ENCODE measurements at places on chromosomes 11 and 22. TPM values are rescaled to one million over a fixed set of nuclear protein-coding genes. Genes with fewer than 3 reads are reported as not detected.

DNA sequence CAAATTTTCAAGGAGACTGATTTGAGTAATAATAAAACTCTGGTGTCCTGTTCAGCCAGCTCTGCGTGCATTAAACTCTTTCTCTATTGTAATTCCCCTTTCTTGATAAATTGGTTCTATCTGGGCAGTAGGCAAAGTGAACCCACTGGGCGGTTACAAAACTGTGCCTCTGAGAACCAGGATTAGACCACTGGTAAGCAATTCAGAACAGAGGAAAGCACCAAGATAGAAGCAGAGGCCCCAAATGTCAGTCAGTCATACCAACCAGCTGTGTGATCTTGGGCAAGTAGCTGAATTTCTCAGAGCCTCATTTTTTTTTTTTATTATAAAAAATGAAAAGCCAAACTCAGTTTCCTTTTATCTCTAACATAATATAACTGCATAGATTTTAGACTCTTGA is 54.9 kb downstream of the TRIM44 start:
- no peaks in the 10 kb centered on the region for H3K36me3 ChIP-seq
- H3K4me3 ChIP-seq: no peak overlapping the region
- no peaks in the 10 kb centered on the region for H3K27me3 ChIP-seq
- no peak overlapping the region for H3K27ac ChIP-seq
- peaks cover 4% of the 10 kb centered on the region for H3K4me1 ChIP-seq

GRCh38 chr11:35106595-35106994 is 32.4 kb upstream of the CD44 start:
- no peaks in the 10 kb centered on the region for H3K27me3 ChIP-seq
- H3K27ac ChIP-seq: no peak overlapping the region
- H3K4me3 ChIP-seq: no peak overlapping the region
- H3K36me3 ChIP-seq: no peaks in the 10 kb centered on the region

DNA sequence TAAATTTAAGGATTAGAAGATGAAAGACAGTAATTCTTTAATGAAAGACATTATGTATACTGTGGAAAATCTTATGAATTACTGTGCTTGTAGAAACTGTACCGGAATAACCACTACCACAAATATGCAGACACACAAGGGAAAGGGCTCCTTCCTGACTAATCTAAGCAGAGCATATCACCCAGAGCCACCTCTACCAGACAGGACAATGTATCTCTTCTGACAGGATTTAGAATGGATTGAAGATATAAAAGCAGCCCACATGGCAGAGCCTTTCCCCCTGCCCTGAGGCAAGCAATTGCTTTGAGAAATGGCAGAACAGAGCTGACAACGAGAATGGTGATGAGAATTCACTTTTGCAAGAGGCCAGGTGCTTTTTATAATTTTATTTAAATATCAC is 144.1 kb downstream of the NOX4 start:
- no peak overlapping the region for H3K4me3 ChIP-seq
- no peaks in the 10 kb centered on the region for H3K27me3 ChIP-seq
- H3K36me3 ChIP-seq: peaks cover 3% of the 10 kb centered on the region
- no peaks in the 10 kb centered on the region for H3K4me1 ChIP-seq
- peak; percentile 90 for DNase-seq

DNA sequence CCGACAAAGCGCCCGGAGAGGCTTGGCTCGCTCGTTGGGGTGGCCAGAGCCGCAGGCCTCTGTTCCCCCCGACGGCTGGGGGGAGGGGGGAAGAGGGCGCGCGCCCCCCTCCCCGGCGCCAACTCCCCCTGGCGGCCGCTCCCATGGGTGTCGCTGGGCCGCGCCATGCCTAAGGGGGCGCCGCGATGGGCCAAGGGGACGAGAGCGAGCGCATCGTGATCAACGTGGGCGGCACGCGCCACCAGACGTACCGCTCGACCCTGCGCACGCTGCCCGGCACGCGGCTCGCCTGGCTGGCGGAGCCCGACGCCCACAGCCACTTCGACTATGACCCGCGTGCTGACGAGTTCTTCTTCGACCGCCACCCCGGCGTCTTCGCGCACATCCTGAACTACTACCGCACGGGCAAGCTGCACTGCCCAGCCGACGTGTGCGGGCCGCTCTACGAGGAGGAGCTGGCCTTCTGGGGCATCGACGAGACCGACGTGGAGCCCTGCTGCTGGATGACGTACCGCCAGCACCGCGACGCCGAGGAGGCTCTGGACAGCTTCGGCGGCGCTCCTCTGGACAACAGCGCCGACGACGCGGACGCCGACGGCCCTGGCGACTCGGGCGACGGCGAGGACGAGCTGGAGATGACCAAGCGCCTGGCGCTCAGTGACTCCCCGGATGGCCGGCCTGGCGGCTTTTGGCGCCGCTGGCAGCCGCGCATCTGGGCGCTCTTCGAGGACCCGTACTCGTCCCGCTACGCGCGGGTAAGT is 1.4 kb downstream of the KCNC1 start:
- no peaks in the 10 kb centered on the region for H3K4me1 ChIP-seq
- no peak overlapping the region for H3K27ac ChIP-seq
- peaks cover 35% of the 10 kb centered on the region for H3K27me3 ChIP-seq
- no peak for DNase-seq
- H3K4me3 ChIP-seq: no peak overlapping the region

DNA sequence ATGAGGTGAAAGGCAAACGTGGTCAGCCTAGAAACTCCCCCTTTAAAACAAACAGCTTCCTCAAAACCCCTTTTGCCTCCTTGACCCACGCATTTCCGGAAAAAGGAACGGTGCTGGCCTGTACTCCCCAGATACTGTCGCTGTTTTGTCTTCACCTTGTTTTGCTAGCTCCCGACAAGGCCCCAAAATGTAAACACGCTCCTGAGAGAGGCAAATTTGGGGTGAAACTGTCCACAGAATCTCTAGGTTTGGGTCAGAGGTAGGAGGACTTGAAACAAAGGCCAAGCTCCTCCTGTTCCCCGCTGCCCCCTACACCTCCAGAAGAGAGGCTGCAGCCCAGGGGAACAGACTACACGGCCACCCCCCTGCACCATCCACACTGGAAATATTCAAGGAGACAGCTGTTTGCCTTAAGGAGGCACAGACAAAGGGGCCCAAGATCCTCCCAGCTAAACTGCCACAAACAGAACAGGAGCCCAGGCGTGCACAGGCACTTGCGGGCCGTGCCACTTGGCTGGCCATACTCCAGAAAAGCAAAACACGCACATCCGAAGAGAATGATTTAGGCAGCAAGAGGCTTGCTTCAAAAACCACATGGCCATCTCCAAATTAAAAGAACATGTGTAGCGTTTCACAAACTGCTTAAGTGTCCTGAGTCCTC is 160.5 kb upstream of the GRK3 start:
- H3K27ac ChIP-seq: no peak overlapping the region
- peak overlapping the region; percentile 49 for H3K4me3 ChIP-seq
- peaks cover 33% of the 10 kb centered on the region for H3K4me1 ChIP-seq
- DNase-seq: peak; percentile 22

- H3K27ac ChIP-seq: no peak overlapping the region
- no peak for DNase-seq
- no peaks in the 10 kb centered on the region for H3K4me1 ChIP-seq
- H3K4me3 ChIP-seq: no peak overlapping the region
- H3K36me3 ChIP-seq: no peaks in the 10 kb centered on the region
- H3K27me3 ChIP-seq: no peaks in the 10 kb centered on the region
These were observed 6.5 kb downstream of the TPCN2 start for GRCh38 chr11:69055212-69055586.

GRCh38 chr11:108654994-108655631 is 9.8 kb upstream of the DDX10 start:
- H3K27me3 ChIP-seq: no peaks in the 10 kb centered on the region
- no peaks in the 10 kb centered on the region for H3K4me1 ChIP-seq
- DNase-seq: peak; percentile 18
- H3K36me3 ChIP-seq: no peaks in the 10 kb centered on the region
- no peak overlapping the region for H3K4me3 ChIP-seq
- H3K27ac ChIP-seq: no peak overlapping the region

DNA sequence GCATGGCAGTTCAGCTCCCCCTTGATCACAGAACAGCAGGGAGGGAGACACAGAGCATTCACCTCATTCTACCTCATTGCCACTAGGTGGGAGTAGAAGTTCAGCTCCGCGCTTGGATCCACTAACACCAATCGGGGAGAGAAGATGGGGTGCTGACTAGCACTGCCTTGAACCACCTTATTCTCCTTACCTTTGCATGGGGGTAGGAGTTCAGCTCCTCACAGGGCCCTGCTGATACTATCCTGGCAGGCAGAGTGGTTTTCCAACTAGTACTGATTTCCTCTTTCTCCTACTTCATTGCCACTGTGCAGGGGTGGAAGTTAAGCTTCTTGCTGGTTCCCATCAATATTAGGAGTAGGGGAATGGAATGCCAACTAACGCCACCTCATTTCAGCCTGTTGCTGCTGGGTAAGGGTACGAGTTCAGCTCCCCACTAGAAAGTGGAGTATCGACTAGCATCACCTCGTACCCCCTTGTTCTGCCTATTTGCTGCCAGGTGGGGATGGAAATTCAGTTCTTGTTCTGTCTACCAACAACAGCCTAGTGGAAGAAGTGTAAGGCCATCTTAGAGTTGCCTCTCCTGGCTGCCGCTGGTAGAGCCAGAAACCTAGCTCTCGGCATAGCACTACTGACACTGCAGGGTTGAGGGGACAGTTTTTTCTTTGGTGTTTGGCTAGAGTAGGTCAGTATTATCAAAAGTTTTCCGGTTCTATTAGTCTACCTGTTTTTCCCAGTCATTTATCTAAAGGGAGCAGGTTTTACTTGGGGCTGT is 550.9 kb upstream of the CCDC90B start:
- H3K27ac ChIP-seq: no peak overlapping the region
- H3K27me3 ChIP-seq: no peaks in the 10 kb centered on the region
- H3K4me1 ChIP-seq: no peaks in the 10 kb centered on the region
- H3K4me3 ChIP-seq: no peak overlapping the region
- no peaks in the 10 kb centered on the region for H3K36me3 ChIP-seq
- peak; percentile 35 for DNase-seq

- H3K4me3 ChIP-seq: no peak overlapping the region
- no peak overlapping the region for H3K27ac ChIP-seq
- no peaks in the 10 kb centered on the region for H3K4me1 ChIP-seq
- no peaks in the 10 kb centered on the region for H3K36me3 ChIP-seq
- peaks cover 42% of the 10 kb centered on the region for H3K27me3 ChIP-seq
- DNase-seq: no peak
These were observed 1.4 kb upstream of the DRD2 start for GRCh38 chr11:113476553-113476952.

GRCh38 chr11:80856066-80856465 is 1415.2 kb upstream of the TENM4 start:
- H3K4me3 ChIP-seq: no peak overlapping the region
- peak; percentile 68 for DNase-seq
- H3K36me3 ChIP-seq: no peaks in the 10 kb centered on the region
- no peak overlapping the region for H3K27ac ChIP-seq

- H3K36me3 ChIP-seq: no peaks in the 10 kb centered on the region
- H3K27ac ChIP-seq: no peak overlapping the region
- DNase-seq: peak; percentile 52
- no peak overlapping the region for H3K4me3 ChIP-seq
- no peaks in the 10 kb centered on the region for H3K4me1 ChIP-seq
These were observed 21.6 kb downstream of the IMMP1L start for GRCh38 chr11:31487848-31488247.

DNA sequence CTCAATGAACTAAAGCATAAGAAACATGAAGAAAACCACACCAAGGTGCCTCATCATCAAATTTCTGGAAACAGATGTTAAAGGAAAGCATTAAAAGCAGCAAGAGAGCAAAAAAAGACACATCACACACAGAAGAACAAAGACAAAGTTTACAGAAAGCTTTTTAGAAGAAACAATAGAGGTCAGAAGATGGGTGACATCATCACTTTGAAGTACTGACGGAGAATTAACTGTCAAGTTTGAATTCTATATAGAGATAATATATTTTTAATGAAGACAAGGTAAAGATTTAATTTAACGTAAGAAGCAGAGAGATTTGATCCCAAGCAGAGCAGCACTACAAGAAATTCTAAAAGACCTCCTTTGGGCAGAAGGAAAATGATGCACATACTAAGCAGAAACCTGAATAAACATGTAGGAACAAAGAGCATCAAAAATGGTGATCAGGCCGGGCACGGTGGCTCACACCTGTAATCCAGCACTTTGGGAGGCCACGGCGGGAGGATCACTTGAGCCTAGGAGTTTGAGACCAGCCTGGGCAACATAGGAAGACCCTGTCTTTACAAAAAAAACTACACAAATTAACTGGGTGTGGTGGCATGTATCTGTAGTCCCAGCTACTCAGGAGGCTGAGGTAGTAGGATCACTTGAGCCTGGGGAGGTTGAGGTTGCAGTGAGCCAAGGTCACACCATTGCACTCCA is 63.3 kb upstream of the RTL6 start:
- DNase-seq: no peak
- no peak overlapping the region for H3K4me3 ChIP-seq
- peaks cover 3% of the 10 kb centered on the region for H3K27me3 ChIP-seq
- H3K4me1 ChIP-seq: no peaks in the 10 kb centered on the region
- H3K36me3 ChIP-seq: no peaks in the 10 kb centered on the region
- no peak overlapping the region for H3K27ac ChIP-seq

GRCh38 chr11:112318661-112319060 is 58.0 kb upstream of the PLET1 start:
- peak overlapping the region; percentile 80 for H3K27ac ChIP-seq
- H3K4me1 ChIP-seq: peaks cover 39% of the 10 kb centered on the region
- no peaks in the 10 kb centered on the region for H3K36me3 ChIP-seq
- no peaks in the 10 kb centered on the region for H3K27me3 ChIP-seq

DNA sequence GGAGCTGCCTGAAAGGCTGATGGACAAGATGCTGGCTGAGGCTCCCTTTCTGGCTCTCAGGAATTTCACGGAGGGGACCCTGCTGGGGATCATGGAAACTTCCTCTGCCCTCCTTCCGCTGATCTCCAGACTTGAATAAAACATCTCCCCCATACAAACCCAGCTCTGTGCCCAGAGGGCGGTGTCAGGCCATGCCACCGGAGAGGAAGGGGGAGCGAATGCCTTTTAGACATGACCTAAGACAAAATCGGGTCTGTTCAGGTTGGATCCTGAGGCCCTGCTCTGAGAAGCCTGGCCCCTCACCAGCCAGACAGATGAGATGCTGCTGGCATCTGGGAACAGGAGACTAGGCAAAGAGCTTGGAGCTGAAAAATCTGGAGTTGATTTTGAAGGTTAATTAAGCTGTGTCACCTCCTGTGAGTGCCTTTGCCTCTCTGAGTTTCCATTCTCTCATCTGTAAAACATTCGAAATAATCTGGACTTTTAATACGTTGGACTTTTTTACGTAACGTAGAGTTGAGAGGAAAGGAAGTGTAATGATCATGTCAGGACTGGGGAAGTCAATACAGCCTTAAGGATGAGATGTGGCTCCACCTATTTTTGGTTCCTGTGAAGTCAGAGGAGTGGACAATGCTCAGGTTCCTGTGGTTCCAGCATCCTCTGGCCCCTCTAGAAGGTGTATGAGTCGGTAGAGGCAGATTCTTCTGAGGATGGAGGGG is 163.6 kb downstream of the ST3GAL4 start:
- H3K4me3 ChIP-seq: no peak overlapping the region
- H3K4me1 ChIP-seq: no peaks in the 10 kb centered on the region
- no peaks in the 10 kb centered on the region for H3K36me3 ChIP-seq
- H3K27ac ChIP-seq: no peak overlapping the region

The KDELR3 gene
- 72.6 TPM for total RNA-seq

The TTC36 gene
- 0.84 TPM for total RNA-seq

The NUDT8 gene
- 4.5 TPM for total RNA-seq

The ADAMTS15 gene
- total RNA-seq: 13.8 TPM

The TMEM191B gene
- 3.1 TPM for total RNA-seq

The MOV10L1 gene
- 0.62 TPM for total RNA-seq

The BIK gene
- total RNA-seq: 0.31 TPM

The TYMP gene
- 3.7 TPM for total RNA-seq

The DEFB108B gene
- not detected for total RNA-seq

The OR51I2 gene
- total RNA-seq: not detected

The MAP6 gene
- 3.9 TPM for total RNA-seq

The USH1C gene
- total RNA-seq: not detected

The KCNK7 gene
- not detected for total RNA-seq

The ADORA2A gene
- total RNA-seq: 3.9 TPM

The SYT13 gene
- total RNA-seq: 0.50 TPM
